ENCODE measurements at places on chromosomes 2 and 18.

- DNase-seq: no peak
Observed at GRCh38 chr2:130819226-130819607, 17.5 kb upstream of the ARHGEF4 start.

GRCh38 chr2:168587307-168587706 lies 131.2 kb downstream of the CERS6 start:
- no peak for DNase-seq

DNA sequence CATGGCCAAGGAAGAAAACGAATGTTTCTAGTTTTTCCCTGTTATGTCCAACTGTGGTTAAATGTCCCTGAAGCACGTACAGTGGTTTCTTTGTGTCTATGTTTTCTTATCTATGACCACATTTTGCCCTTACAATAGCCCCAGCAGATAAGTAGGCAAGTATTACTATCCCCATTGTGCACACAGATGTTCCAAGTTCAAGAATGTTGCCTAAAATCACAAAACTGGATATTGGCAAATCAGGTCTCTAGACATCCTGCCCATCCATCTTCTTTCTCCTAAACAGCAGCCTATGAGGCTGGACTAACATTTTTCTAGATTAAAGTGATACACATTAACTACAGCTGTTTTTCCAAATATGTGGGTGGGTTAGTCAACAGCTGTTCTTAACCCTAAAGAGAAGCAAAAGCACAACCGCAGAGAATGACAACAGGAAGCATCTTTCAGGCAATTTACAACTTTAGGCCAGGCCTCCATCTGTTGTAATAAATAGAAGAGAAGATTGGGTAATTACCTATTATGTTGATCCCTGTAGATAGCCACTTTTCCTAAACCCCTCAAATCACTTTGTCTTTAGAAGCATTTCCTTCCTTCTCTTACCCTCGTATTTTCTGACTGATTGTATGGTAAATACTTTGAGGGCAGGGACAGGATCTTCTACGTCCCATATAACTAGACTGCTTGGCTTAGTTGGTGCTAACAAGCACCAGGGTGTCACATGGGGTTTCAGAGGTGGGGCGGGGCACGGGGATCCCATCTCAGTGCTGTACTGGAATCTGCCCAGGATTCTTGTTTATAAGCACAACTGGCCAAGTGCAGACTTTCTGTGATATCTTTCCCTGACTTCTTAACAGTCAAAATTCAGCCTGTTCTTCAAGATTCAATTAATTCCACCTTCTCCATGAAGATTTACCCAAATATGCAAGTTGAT lies 132.1 kb upstream of the SETBP1 start:
- no peak for DNase-seq

GRCh38 chr18:33446604-33447003 lies 6.1 kb upstream of the CCDC178 start:
- no peak for DNase-seq

GRCh38 chr2:3169106-3169870 lies 208.3 kb downstream of the EIPR1 start:
- no peak for DNase-seq

DNA sequence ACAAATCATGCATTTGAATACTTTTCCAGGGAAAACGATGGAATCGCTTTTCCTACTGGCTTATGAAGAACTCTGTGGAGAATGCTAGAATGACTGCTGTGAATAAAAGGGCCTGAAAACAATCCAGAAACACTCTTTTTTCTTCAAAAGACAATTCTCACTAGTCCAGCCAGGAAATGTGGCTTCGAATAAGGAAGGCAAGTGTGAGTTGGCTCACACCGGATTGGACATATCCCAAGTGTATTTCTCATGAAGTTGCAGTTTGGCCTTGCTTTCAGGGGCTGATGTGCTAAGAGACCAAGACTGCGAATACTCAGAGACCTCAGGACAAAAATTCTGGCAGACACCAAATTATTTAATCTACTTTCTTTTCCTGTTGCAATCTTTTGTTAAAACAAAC lies 54.1 kb downstream of the FIGN start:
- DNase-seq: no peak

DNA sequence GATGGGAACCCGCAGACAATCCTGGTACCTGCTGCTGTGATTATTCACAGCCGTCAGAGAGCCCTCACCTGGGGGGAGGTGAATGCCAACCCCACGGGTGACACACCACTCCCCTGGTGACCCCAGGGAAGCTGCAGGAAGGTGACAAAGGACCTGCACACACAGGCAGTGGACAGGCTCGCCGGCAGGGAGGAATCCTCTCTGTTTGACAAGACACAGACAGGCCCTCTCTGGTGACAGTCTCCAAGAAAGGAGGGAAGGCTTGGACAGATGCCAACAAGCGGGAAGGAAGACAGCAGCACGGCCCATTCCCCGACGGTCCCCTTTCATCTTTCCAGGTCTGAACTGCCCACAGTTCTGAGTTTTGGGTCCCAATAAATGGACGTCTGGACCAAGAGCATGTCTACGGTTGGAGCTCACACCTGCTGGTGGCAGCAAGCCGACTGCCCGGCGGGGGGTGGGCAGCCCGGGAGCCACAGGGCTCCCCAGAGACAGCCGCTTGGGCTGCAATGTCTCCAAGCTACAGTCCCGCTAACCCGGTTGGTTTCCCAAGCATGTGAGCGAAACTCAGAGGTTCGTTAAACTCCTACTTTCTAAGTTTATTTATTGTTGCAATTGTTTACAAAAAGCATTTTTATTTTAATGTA lies 31.8 kb downstream of the HDAC4 start:
- no peak for DNase-seq

DNA sequence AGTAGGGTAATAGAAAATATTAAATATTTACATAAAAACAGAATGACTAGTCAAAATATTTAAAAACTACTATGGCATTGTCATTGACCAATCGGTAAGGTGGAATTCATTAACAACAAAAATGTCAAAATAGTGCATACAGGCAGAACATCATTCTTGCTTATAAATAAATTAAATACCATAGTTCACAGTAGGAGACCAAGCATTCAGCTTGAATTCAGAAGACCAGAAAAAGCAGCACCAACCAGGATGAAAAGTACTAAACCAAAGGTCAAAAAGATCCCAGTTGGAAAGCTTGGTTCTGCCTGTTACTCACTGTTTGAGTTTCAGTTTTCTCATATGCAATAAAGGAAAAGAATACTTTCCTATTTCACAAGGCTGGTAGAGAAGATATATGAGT lies 244.3 kb downstream of the OSR1 start:
- no peak for DNase-seq

DNA sequence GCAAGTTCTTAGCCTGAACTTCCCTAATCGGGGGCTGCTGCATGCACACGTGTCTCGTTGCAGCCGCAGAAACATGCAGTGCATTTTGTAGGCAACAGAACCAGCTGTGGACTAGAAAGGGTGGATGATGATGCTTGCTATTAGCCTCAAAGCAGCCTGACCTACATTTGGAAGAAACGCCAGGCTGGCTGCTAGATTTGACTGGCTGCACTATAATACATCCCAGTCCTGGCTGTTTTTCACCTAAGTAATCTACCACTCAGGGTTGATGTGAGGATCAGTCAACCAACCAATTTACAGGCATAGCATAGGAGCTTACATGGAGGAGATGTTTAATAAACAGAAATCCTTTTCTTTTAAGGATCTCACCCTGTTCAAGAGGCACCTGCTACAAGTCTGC lies 56.4 kb upstream of the SPP2 start:
- no peak for DNase-seq

DNA sequence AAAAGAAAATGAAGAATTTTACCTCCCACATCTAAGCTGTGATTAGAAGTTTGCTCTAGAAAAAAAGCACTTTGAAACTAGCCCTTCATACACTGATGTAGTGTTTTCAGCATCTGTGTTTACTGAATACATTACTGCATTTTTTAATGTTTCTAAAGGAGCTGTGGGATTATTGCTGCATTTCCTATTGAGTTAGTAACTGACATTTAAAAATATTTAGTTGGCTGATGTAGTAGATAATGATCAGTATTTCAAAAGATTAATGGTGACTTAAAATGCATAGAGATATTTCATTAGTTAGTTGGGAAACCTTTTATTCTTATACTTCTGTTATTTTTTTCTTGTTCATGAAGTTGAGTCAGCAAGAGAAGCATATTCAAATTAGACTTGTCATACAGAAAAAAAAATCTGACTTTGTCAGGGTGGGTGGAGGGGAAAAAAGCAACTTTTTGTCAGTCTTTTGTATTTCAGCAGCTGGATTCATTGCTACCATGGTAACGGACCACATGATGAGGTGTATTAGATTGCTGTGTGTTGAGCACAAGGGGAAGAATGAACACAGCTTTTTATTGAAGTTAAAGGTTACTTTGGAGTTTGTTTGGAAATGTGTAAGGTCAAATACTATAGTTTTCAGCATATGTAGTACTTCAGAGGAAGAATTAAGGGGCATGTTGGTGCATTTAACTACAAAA lies at the start of gene DTNA:
DTNA (plus strand) TSS at position 549 of the 692 bp plus-strand sequence. CDS start 45,679 bp downstream, outside the sequence.
- DNase-seq: peak; percentile 69

GRCh38 chr2:558302-558642 lies 118.9 kb downstream of the TMEM18 start:
- DNase-seq: no peak

DNA sequence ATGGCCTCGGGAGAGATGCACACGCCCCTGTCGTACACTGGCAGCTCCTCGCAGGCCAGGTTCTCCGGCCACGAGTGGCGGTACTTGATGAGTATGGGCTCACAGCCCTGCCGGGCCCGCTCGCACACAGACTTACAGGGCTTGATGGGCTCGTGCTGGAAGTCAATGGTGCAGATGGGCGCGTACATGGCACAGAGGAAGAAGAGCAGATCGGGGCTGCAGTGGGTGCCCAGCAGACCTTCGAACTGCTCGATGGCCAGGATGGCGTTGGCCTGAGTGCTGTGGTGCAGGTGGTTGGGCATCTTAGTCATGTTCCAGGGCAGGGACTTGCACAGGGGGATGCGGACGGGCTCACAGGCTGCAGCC lies 359 bp downstream of the FRZB start:
- no peak for DNase-seq

DNA sequence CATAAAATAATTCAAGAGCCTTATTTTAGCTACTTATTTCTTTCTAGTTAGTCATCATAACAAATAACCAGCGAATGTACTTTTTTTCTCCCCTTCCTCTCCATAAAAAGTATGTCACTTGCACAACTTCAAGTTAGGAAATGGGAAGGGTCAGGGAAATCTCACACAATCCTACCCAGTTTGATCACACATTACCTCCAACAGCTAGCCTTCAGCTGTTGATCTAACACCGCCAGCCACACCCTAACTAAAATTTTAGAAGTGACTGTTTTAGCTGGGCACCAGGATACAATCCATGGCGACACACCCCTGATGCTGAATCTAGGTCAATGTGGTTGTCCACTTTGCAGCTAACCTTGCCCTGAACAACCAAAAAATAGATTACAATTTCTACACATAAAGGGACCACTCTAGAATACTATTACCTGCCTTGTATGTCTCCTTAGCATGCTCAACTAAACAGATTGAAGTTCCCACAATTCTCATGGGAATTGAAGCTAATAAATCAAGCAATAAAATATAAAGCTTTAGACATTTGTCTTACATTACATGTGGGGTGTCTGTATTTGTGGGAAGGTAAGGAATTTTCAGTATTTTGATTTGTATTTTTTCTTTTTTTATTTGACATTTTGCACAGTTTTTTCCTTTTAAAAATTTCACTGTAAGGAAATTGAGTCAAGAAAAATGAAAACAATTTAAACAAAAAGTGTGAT lies 7.3 kb upstream of the COL3A1 start:
- no peak for DNase-seq

- DNase-seq: no peak
Observed at GRCh38 chr2:26674002-26674751, 18.3 kb upstream of the KCNK3 start.

GRCh38 chr18:8910843-8911242 lies 191.7 kb upstream of the NDUFV2 start:
- DNase-seq: no peak
